Astrocyte of the spinal cord (primary cell): ENCODE measurements at places on chromosomes 7 and 10.

- DNase-seq = no peak
These were observed 45.2 kb upstream of the CHST3 start for GRCh38 chr10:71918992-71919391.

DNA sequence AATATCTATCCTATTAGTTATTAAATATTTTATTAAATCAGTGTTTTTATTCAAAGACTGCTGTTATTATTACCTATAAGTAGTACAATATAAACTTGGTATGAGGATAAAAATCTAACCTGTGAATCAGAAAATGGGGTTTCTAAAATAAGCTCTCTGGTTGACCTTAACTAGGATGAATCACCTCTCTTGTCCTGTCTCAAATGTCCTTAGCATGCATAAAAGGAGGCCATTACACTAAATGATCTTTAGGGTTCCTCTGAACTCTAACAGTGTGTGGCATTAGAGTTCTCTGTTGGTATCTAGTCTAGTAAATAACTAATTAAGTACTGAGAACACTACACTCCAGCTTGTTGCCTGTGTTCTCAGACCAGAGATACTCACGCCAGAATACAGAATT lies 143.1 kb upstream of the LRRTM3 start:
- peak; percentile 23 for DNase-seq

- no peak for DNase-seq
These were observed 55.6 kb downstream of the CHST15 start for GRCh38 chr10:124037784-124038183.

- no peak for DNase-seq
These were observed 334.8 kb downstream of the DNAJB6 start for GRCh38 chr7:157671358-157672255.

DNA sequence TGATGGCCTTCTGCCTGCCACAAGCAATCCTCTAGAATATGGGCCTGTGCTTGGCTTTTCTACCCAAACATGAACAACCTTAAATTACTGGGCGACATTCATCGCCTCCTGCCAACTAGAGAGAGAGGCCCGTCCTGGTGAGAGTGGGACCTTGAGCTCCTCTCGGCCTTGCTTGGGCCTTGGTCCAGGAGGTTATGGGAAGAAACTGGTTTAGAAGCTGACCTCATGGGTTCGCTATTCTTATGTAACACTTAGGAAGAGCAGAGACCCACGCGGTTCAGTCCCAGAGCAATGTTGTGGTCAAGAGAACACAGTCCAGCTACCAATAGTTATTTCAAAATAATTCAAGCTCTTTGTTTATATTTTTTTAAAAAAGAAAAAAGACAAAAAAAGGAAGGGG lies 176.3 kb upstream of the ZNF32 start:
- DNase-seq = peak; percentile 53

DNA sequence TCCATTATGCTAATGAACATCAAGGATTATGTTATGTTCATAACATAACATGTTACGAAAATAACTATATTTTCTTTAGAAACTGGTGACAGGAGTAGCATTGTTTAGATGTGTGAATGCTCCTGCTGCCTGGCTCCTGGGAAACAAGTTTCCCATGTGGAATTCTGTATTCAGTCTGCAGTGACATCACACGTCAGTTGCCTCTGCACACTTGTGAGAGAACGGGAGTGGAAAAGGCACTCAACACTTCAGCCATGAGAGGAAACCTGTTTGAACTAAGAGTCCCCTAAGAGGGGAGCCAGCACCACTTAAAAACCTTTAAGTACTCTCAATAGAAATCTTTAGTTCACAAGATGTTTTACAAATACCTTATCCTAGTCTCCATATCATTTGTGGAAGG lies 140.3 kb upstream of the FAM20C start:
- DNase-seq = no peak

DNA sequence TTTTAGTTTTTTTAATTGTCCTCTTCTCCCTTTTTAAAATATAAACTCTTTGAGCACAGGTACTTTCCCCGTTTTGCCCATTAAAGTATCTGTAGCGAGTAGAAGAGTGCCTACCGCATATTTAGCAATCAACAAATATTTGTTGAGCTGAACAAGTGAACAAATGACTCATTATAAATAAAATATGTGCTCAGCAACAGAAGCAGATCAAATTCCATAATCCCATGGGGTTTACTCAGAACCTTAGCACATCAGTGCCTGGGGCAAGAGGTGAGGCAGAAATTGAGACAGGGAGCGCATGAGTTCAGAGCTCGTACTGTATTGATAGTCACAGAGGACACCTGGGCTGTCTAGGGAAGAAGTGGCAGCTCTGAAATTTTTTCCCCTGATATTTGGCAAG lies 161.0 kb downstream of the SEM1 start:
- no peak for DNase-seq

- DNase-seq = no peak
These were observed 411.1 kb upstream of the MBL2 start for GRCh38 chr10:53183733-53184132.

- no peak for DNase-seq
These were observed 8.5 kb downstream of the OR2A7 start for GRCh38 chr7:144256112-144256511.

GRCh38 chr7:151552352-151553028 lies 32.8 kb upstream of the RHEB start:
- DNase-seq = no peak

- no peak for DNase-seq
These were observed 26.6 kb downstream of the DUSP5 start for GRCh38 chr10:110524179-110524858.

DNA sequence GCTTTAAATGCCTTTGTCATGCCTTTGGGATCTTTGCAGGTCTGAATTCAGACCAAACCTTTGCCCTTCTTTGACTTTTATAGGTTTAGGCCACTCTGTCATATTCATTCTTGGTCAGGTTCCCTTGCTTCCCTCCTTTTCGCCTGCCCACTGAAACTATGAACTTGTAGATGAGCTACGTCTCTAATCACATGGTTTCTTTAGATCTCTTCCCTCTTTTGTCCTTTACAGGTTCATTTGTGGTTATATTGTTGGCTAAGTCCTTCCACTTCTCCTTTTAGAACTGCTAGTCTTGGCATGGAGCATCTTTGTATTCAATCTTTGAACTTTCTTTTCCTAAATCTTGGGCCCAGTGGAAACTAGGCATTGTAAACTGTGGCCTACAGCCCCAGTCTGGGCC lies 104.0 kb upstream of the ZEB1 start:
- DNase-seq = no peak

GRCh38 chr7:82156893-82157292 lies 286.7 kb downstream of the CACNA2D1 start:
- peak; percentile 5 for DNase-seq

GRCh38 chr7:30796105-30796869 lies 25.1 kb downstream of the MINDY4 start:
- peak; percentile 60 for DNase-seq

DNA sequence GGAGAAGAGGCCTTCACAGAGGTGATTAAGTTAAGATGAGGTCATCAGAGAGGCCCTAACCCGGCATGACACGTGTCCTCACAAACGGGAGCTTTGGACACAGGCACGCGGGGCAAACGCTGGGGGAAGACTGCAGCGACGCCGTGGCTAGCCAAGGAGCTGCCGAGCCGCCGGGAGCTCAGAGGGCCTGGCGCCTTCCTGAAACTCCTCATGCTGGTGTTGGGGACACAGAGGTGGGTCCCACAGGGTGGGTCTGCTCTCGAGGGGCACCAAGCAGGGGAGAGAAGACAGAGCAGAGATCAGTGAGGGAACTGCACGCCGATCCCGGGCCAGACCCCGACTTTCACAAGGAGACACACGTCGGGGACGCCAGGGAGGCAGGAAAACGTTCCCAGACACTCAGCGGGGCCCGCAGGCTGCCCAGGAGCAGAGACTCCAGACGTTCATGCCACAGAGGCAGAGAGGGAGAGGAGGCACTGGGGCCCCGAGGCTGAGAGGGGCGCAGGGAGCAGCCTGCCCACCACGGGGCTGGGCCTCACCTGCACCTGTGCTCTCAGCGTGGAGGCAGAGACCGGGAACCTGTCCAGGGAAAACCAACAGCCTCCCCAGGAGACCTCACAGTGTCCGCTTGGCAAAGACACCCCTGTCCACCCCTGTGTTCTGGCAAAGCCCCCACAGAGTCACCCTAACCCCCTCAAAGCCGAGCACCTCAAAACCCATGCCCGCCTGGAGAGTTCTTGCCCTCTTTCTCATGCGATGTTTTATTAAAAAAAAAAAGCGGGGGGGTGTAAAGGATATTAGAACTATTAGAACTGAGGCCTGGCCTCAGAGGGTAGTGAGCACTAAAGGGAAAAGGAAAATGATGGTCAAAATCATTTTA lies 103.8 kb downstream of the PDGFA start:
- DNase-seq = no peak

DNA sequence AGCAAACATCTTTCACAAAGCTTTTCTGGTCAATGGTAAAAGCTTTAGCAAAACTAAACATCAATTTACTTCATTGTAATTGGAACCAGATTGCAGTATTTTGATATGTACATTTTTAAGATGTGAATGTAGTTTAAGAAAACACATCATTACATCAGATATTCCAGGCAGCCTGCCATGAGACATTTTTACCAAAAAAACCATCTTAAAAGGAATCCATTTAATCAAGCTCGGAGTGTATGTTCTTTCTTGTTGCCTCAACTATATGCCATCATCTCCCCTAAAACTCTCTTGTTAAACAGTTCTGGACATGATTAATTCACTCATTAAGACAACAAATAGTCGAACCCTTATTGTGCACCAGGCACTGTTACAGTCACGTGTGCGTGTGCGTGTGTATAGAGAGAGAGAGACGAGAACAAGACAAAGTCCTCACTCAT lies 97.5 kb downstream of the UBE2H start:
- peak; percentile 98 for DNase-seq

DNA sequence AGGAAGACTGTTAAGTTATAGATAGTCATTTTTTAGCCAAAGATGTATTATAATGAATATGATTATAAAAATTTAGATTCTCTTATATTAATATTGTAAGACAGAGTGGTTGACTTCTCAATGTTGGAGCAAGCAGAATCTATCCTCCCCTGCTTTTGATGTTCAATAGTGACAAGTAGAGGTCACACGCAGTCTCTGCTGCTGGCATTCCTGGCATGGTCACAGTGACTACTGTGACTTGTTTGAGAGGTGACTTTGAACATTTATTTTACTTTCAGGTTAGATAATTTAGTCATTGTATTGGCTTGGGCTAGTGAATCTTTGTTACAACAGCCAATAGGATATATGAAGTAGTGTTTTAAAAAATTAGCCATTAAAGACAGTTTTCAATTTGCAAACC lies 13.7 kb upstream of the CD36 start:
- no peak for DNase-seq

DNA sequence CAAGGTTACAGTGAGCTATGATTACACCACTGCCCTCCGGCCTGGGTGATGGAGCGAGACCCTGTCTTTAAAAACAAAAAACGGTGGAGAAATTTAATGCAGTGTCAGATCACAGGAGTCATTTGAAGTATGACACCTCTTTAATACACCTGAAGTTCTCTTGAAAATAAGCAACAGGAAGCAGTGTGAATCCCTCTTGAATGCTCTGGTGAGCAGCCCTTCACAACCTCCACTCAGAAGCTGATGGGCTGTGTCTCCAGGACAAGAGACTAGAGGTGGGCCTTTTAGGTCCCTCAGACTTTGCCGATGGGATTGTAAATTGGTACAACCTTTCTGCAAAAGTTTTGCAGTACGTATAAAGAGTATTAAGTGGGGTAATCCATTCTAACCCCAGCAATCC lies 50.1 kb downstream of the CYP26A1 start:
- no peak for DNase-seq

DNA sequence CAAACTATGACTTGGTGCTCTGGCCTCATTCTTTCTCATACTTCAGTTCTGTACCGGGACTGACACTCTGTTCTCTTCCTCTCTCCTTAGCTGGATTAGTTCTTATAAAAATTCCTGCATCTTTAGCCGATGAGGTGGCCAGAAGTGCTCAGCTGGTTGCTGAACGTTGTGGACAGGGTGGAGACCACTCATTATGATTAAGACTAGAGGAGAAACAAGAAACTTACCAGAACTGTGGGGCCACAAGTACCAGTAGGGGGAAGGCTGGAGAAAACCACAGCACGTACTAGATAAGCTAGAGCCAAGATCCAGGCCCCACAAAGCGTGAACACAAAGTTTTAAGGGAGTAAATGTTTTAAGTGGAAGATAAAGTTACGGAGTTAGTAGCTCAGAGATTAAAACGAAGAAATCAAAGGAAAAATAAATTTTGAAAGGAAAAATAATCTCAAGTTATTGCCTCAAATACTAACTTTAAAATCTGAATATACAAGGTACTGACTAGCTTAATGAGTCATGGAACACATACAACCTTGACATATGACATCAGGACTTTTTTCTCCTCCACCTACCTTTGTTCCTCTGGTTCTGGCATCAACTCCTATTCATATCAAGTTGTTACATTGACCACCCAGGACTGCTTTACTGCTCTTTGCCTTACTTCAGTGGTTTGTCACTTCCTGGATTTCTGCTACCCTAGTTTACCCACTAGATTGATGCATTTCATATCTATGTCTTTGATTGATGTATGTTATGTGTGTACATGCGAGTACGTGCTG lies 469.0 kb downstream of the TFEC start:
- peak; percentile 91 for DNase-seq

DNA sequence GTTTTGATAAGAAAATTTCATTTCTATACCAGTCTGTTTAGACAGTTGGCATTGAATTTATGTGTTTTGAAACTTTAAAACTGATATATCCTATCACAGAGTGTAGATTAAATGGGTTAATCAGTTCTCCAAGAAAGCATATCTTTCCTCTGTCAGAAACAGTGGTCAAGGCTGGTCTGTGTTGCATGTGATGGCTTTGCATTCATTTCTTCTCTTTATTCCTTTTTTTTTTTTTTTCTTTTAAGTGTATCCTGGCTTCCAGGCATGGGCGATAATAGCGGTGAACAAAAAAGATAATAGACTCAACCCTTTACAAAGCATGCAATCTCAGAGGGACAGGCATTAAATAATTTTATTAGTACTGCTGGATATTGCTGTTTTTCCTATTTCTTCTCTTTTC lies 136.6 kb downstream of the LRRC4 start:
- no peak for DNase-seq
